AG10803 (cell line): ENCODE measurements at places on chromosomes 12 and 14.

- no peak for DNase-seq
These were observed 141.1 kb downstream of the AKAP6 start for GRCh38 chr14:32470161-32470715.

- DNase-seq, result peak; percentile 19
These were observed 1.5 kb upstream of the LTA4H start for GRCh38 chr12:96036765-96037455.

DNA sequence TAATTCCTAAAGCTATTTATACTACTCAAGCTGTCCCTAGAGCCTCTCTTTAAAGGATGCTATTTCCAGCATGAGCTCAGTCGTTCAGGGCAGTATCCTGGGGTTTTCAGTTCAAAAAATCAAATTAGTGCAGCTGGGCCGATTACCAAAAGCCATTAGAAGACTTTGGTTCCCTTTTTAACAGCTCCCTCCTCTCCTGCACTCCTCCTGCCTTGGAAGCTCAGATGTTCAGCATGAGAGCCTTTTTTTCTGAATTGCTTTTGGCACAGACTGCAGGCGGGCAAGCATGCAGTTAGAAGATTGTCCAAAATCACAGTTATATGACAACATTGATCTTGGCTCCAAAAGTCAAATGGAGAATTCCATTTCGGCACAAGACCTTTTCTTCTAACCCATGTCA is 179.6 kb downstream of the SLC35F4 start:
- DNase-seq, result no peak

DNA sequence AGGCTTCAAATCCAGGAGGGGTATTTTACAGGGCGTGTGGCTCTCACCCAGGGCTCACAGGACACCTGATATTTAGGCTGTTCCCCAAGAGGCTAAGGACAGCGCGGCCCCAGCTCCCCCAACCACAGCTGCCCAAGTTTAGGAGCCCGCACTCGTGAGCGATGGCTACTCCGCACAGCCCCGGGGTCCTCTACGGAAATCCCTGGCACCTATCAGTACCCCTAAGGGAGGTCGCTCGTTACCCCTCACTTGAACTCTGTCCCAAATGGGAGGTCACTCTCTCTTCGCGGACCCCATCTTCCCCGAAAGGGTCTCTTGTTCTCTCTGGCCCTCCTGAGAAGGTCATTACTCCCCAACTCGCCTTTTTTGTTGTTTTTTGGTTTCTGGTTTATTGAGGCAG is 708 bp upstream of the P2RX4 start:
- DNase-seq, result no peak

DNA sequence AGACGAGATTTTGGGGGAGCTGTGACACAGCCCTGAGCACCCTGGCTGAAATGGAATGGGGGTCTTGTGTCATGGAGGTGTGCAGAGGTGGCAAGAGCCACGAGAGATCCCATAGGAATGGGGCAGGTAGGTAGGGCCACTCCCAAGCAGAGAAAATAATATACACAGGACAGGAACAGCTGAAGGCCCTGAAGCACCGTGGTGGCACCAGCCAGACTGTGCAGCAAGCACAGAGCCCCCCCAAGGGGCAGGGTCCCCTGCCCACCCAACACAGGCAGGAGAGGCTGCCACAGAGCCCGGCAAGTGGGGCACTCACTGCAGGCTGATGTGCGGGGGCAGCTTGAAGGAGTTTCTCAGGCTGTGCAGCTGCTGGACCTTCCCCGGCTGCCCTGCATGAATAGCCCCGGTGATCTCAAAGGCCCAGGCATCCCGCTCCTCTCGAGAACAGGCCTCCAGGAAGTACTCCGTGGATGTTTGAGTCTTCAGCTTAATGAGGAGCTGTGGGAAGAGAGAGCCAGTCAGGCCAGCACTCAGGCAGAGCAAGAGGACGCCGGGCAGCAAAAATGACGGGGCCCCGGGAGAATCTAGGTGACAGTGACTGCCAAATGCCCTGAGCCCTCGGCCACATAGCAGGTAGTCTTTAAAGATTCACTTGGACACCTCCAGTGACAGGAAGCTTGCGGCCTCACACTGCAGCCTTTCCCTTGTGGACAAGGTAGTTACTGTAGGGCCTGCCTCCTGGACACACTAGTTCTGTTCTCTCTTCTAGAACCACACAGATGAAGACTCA is 16.7 kb downstream of the PLEK2 start:
- DNase-seq, result no peak

- no peak for DNase-seq
These were observed 782.5 kb downstream of the TMEM121 start for GRCh38 chr14:106308839-106309389.

- DNase-seq, result no peak
These were observed 119.0 kb upstream of the RASSF8 start for GRCh38 chr12:25839470-25839869.

GRCh38 chr12:81005606-81006005 is 67.9 kb upstream of the LIN7A start:
- no peak for DNase-seq
